Stimulated activated naive CD8-positive, alpha-beta T cell treated with anti-CD3 and anti-CD28 coated beads, Interleukin-15, amount 100 ng/mL, for 72 hours (primary cell): ENCODE measurements at places on chromosomes 7 and 10.

- no peak for DNase-seq
Measured at GRCh38 chr10:14477408-14477710, 146.6 kb upstream of the FRMD4A start.

GRCh38 chr7:149564340-149565095 is 66.9 kb upstream of the ZNF746 start:
- no peak for DNase-seq

GRCh38 chr7:142511374-142511773 is 237.9 kb upstream of the PRSS1 start:
- no peak for DNase-seq

- no peak for DNase-seq
Measured at GRCh38 chr10:76114581-76115001, 683.2 kb downstream of the LRMDA start.

DNA sequence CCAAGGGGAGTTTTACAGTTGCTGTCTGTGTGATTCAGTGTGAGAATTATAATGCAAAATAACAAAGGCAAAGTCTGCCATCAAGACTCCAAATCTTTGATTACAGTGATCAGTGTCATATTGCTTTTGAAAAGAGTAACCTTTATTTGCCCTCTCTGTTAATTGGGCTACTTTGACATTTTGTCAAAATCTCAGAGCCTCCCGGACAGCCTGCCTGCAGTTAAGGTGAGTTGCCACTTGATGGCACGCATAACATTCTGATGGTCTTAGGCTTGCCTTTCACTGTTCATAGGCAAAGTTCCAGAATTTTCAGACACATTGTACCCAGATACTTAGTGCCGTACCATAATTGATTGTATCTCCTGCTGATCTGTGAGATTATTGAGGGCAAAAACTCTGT is 253.5 kb downstream of the ABCA13 start:
- DNase-seq = no peak

GRCh38 chr7:44213206-44213876 is 12.6 kb downstream of the YKT6 start:
- no peak for DNase-seq

GRCh38 chr7:25244254-25245033 is 16.2 kb upstream of the NPVF start:
- no peak for DNase-seq

DNA sequence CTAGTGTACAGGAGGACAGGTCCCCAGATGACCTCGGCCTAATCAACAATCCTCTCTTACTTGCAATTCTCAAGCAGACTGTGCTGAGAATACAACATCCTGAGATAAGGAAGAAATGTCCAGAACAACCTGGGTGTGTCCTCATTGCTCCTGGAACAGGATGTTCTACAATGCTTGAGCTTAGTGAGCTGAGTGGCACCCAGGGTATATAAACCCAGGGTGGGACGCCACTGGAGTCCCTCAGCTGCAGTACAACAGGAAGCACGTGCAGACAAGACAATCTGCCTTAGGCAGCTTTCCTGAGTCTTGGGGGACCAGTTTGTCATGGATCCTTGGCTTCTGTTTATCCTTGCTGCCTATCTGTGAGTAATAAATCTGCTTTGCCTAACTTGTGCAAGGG is 27.7 kb upstream of the SLC25A13 start:
- no peak for DNase-seq

DNA sequence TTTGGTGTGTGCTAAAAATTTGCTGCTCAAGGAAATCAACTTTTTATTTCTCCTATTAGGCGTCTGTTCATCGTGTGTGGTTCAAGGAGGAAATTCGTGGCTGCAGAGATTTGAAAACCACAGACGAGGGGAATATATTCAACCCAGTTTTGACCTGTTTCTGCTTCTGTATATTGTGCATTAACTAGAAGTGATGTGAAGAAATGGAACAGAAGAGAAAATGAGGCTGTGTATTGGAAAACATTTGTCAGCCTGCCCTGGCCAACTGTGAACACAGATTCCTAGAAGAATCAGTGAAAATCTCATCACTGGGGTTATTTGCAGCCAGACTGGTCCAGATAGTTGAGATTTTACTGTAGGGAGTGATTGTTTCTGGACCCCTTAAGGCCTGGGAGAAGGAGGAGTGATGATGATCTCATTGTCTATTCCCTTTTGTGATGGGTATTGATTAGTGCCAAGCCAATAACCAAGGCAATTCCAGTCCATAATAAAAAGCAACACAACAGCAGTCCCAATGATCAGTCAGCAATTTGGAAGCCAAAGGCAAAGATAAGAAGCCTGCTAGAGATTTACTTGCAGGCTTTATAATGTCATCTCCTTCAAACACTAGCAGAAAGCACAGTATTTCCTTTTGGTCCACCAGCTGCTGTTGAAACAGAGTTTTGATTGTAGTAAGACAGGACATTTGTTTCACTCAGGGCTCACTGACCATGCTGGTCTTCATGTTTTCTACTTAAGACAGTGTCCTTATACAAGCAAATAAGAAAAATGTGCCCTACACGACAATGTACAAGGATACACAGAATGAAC is 339.4 kb downstream of the PRPF18 start:
- DNase-seq = no peak

- DNase-seq = peak; percentile 64
Measured at GRCh38 chr10:9209105-9209798, 1154.8 kb downstream of the GATA3 start.

- no peak for DNase-seq
Measured at GRCh38 chr10:86946213-86947155, 10.9 kb downstream of the MMRN2 start.

- no peak for DNase-seq
Measured at GRCh38 chr7:25868509-25868908, 283.5 kb upstream of the NFE2L3 start.

- DNase-seq = no peak
Measured at GRCh38 chr7:67593794-67594193, 597.2 kb downstream of the TYW1 start.

- no peak for DNase-seq
Measured at GRCh38 chr10:107415446-107415845, 250.9 kb upstream of the SORCS1 start.

DNA sequence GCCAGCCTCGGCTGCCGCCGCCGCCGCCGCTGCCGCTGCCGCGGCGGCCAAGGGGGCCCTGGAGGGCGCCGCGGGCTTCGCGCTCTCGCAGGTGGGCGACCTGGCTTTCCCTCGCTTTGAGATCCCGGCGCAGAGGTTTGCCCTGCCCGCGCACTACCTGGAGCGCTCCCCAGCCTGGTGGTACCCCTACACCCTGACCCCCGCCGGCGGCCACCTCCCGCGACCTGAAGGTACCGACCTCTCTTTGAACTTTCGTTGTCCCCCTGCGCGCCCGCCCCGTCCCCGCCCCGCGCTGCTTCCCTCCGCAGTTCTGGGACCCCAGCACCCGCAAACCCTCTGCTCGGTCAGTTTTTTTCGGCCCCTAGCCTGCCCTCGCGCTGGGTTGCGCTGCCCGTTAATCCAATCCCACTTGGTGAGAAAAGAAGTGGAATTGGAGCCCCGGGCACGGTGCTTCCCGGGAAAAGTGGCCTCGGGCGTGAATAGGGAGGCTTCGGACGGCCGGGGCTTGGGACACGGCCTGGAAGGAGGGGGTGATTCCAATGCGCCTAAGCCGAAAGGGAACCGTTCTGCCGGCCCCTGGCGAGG is 543 bp downstream of the HMX3 start:
- DNase-seq = peak; percentile 19

- no peak for DNase-seq
Measured at GRCh38 chr10:62632071-62632809, 172.3 kb upstream of the ADO start.

- no peak for DNase-seq
Measured at GRCh38 chr7:2611922-2612321, 19.9 kb upstream of the TTYH3 start.

GRCh38 chr10:131886237-131886636 is 14.6 kb upstream of the PPP2R2D start:
- no peak for DNase-seq

GRCh38 chr10:132631338-132631735 is 93.8 kb downstream of the INPP5A start:
- DNase-seq = no peak

- DNase-seq = no peak
Measured at GRCh38 chr7:33091111-33091531, 18.1 kb downstream of the RP9 start.

- no peak for DNase-seq
Measured at GRCh38 chr7:115805458-115805857, 225.1 kb downstream of the TFEC start.

- peak; percentile 16 for DNase-seq
Measured at GRCh38 chr10:15245530-15245929, 77.0 kb upstream of the NMT2 start.

DNA sequence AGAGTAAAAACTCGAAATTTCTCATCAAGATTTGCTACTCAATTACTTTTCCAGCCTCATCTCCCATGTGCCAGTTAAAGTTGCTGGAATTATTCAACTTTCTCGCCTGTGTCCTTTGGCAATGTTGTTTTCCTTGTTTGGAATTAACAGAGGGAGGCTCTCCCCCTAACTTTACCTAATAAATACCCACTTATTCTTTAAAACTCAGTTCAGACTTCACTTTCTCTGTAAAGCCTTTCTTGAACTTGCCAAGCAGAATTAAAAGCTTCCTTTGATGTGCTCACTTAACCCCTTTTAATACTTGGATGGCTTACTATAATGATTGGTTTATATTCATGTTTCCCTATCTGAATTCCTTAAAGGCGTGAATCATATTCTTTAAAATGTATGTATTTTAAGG is 104.1 kb downstream of the MKLN1 start:
- no peak for DNase-seq

DNA sequence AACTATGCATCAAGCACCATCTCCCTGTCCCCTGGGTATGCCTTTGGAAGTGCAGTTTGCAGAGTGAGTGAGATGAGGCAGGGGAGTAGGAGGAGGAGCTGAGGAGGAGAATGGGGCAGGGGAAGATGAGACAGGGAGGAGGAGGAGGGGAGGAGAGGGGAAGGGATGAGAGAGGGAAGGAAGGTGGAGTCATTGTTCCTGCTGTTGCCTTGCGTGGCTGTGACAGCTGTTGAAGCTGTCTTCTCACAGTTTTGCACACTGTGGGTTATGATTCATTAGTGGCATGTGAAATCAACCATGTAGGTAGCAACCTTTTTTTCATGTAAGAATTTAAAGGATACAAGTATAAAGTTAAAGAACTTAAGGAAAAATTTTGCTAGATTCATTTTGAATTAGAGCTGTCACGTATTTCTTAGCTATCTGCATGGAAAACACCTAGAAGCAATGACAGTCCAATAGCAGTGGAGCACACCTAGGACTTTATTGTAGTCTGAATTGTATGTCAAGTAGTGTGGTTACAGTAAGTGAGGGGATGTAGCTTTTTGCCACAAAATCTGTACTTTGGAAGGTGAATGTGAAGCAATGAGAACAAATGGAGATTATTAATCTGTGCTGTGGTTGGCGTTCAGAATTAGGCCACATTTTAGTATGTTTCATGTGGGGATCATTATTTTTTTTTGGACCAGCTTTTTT is 21.7 kb downstream of the CCM2 start:
- DNase-seq = no peak

DNA sequence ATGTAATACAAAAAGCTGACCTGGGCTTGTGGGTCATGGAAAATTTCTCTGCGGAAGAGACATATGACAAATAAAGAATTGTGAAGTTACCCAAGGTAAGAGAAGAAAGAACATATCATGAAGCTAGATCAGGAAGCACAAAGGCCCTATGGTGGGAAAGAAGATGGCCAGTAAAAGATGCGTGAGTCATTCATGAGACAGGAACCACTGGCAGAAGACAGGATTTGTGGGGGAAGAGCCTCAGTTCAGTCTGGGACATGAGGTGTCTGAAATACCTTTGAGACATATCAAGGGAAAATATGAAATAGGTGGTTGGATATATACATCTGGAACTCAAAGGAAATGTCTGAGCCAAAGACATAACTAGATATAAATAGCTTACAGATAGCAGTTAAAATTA is 27.7 kb upstream of the AMPH start:
- DNase-seq = no peak

DNA sequence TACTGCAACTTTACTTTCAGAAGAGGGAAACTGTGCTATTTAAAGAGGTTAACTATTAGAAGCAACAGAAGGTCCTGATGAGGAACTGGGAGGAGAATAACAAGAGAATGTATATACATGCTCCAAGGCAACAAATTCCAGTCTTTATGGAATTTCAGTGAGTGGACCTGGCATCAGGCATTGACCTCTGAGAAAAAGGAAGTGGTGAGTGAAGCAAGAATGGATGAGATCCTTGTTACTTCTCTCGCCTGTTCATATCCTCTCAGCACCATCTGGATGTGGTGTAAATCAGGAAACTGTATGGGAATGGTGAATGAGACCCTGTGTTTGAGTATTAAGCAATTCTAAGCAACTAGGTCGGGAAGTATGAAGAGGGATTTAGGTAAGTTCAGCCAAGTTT is 30.3 kb upstream of the KBTBD2 start:
- DNase-seq = no peak

- DNase-seq = no peak
Measured at GRCh38 chr7:86972072-86972471, 87.4 kb downstream of the ELAPOR2 start.

GRCh38 chr10:86813101-86813500 is 56.7 kb downstream of the BMPR1A start:
- no peak for DNase-seq

- no peak for DNase-seq
Measured at GRCh38 chr10:111247781-111248389, 171.1 kb downstream of the ADRA2A start.

- DNase-seq = no peak
Measured at GRCh38 chr10:69925111-69925510, 123.4 kb downstream of the COL13A1 start.

GRCh38 chr7:105141068-105141467 is 127.1 kb downstream of the KMT2E start:
- no peak for DNase-seq

- DNase-seq = no peak
Measured at GRCh38 chr10:78225594-78225993, 191.9 kb downstream of the RPS24 start.

DNA sequence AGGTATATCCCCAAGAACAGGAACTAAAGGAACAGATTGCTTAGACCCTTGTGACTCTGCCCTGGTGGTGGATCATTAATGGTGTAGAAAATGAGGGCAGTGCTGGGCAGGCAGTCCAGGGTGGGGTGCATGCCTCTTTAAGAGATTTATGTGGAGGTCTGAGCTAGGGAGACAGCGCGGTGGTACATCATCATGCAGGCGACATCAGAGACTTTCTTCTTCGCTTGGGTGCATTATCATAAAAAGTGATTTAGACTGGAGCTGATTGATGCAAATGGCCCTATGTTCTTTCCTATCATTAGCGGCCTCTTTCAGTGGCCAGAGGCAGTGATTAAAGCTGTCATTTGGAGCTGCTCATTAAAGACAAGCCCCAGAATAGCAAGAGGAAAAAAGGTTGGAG is 519.1 kb upstream of the GALNT17 start:
- DNase-seq = no peak
